ENCODE measurements at places on chromosomes 4 and X.

- no peak for DNase-seq
Measured at GRCh38 chrX:7330556-7330955, 182.6 kb upstream of the PUDP start.

DNA sequence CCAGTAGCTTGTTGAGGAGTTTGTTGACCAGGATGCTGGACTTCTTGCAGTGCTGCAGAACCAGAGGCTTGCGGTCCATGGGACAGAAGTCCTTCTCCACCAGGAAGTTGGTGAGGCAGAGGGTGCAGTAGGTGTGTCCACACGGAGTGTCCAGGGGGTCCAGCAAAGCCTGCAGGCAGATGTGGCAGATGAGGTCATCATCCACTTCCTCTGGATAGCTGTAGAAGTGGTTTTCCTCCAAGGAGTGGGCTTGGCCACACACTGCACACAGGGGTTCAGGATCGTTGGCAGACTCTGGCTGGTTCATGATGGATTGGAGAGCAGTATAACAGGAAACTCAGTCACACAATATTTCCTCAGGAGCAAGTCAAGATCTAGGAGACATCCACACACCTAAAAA lies 17.6 kb downstream of the LNX1 start:
- DNase-seq = no peak

DNA sequence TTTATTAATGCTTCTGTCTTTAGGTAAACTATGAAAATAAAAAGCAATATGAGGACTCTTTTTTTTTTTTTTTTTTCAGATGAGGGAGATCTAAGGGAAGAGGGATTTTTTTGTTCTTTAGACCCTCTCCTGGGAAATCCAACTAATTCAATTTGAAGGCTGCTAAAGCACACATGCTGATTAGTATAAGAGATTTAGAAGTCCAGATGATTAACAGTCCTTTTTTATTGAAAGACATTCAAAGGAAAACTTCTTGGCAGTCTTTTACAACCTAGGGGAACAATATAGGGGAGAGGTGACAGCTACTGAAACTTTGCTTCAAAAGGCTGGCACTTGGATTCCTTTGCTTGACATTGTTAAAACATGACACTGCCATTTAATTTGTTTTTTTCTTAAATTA lies 602.5 kb downstream of the RAPGEF2 start:
- no peak for DNase-seq

DNA sequence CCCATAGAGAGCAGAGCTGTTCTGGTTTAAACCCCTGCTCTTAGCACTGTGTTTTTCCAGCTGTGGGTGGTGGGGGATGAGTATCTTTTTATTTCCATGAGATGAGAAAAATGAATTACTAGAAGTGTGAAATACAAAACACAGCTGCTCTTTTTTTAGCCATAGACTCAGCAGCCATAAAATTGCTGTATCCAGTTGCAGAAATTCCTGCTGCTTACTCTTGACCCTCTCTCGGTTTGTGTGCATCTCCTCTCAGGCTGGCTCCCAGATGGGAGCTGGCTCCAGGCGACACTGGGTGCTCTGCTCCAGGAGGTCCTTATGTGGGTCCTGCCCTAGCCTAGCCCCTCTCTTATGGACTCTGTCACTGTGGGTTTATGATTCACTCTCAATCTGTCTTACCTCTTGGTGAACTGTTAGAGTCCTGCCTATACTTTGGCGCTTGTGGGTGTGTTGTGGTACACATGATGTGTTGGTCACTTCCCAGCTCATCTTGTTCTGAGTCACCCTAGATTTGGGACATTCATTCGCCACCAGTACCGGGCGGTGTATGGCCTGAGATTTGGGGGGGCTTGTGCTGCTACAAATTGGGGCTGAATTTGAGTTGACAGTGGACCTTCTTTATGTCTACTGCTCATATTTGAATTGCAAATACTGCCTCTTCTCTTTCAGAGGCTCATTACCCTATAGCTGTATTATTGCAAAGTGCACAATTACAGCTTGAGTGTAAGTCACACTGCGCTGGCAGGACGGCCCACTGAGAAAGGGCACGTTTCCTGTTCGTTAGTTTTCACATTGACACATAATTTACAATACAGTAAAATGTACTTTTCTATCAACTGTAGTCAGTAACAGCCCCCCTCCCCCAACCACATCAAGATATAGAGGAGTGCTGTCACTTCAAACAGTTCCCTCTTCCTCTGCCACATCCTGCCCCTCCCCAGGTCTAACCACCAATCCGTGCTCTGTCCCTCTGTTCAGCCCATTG lies 46.9 kb upstream of the MSANTD1 start:
- DNase-seq = no peak

DNA sequence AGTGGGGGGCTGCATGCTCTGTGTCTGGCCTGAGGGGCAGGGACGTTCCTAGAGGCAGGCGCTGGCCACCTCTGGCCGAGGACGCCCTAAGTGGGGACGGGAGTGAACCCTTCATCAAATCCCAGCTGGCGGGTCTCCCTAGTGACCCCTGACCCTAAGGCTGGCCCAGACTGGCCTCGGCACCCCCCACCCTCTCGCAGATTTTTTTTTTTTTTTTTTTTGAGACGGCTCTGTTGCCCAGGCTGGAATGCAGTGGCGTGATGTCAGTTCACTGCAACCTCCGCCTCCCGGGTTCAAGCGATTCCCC lies 988 bp upstream of the MXD4 start:
- DNase-seq = no peak

DNA sequence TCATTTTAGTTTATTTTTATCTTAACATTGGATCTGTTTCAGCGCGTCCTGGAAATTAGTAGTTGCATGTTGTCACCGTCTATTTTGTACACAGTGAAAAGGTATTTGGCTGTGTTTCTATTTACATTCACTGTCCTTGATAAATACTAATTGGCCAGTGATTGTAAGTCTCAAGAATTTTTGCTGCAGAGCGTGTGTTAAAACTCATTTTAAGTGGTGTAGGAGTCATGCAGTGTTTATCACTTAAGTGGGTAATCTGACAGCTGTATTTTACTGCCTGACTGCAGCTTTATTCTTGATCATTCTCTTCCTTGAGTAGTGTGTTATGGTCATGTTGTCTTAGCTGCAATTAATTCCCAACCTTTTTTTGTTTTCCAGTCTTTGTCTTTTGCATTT lies 9.8 kb downstream of the GUCY1A1 start:
- no peak for DNase-seq

GRCh38 chr4:1573830-1574459 lies 110.2 kb downstream of the FAM53A start:
- no peak for DNase-seq

GRCh38 chr4:174714393-174715211 lies 114.4 kb downstream of the GLRA3 start:
- peak; percentile 6 for DNase-seq

All from skeletal muscle cell (primary cell).